ENCODE measurements at places on chromosomes 13 and 19.
A peak's percentile ranks its signal among the peaks of the same experiment; 100 is the strongest.

GRCh38 chr19:10290876-10291553, 1.3 kb downstream of the ICAM5 start:
- peak; percentile 33 for DNase-seq

- no peak for DNase-seq
Observed at GRCh38 chr13:20431687-20432384, 93.8 kb downstream of the CRYL1 start.

DNA sequence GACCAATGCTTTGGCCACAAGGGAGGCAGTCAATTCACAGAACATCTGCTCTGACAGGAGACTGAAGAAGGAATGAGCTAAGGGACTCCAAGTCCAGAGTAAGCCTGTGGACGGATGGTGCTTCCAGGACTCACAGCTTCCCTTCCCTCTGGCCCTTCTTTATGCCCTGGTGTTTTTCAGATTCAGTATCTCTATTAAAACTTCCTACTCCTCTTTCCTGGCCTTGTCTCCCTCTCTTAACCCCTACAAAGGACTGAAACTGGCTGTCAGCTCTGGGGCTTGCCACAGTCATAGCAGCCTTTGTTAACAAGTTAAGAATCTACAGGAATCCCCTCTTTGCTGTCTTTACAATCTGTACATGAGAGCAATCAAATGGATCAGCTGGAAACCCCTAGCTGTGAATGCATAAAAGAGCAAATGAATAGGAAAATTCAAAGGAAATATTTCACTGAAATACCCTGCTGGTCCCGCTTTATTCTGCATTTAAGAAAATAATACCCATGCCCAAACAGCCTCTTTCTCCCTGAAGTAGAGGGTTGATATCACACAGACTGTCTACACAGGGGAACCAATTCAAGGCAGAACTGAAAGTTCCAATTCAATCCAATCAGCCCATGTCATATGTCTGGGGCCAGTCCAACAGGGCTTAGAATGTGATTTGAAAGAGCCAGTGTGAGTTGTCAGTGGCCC, 192.3 kb downstream of the MZT1 start:
- DNase-seq = no peak

DNA sequence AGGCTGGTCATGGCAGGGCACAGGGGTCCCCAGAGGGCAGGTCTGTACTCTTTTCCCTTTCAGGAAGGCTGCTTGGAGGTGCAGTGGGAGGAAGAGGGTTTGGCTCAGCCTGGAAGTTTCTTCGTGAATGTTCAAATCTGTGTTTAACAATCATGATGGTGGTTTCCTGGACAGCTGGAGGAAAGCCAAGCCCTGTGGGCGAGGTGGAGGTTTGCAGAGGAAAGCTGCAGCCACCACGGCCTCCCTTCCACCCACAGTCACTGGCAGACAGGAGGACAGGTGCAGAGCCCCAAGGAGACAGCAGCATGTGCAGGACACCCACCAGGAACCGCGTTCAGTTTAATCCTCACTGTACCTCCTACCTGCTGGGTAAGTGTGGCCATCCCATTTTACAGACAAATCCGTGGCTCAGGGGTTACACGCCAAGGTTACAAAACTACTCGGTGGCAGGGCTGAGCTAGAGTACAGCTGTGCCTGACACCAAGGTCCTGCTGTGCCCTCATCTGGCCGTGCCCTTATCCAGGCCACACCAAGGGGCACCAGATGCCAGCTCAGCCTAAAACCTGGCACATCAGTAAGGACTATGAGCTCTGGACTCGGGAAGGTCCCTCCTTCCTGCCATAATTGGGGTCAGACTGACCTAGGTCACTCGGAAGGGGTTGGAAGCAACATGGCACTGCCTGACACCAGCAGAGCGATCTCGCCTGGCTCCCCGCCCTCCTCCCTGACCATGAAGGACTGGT, 34.1 kb downstream of the SUGP2 start:
- no peak for DNase-seq

DNA sequence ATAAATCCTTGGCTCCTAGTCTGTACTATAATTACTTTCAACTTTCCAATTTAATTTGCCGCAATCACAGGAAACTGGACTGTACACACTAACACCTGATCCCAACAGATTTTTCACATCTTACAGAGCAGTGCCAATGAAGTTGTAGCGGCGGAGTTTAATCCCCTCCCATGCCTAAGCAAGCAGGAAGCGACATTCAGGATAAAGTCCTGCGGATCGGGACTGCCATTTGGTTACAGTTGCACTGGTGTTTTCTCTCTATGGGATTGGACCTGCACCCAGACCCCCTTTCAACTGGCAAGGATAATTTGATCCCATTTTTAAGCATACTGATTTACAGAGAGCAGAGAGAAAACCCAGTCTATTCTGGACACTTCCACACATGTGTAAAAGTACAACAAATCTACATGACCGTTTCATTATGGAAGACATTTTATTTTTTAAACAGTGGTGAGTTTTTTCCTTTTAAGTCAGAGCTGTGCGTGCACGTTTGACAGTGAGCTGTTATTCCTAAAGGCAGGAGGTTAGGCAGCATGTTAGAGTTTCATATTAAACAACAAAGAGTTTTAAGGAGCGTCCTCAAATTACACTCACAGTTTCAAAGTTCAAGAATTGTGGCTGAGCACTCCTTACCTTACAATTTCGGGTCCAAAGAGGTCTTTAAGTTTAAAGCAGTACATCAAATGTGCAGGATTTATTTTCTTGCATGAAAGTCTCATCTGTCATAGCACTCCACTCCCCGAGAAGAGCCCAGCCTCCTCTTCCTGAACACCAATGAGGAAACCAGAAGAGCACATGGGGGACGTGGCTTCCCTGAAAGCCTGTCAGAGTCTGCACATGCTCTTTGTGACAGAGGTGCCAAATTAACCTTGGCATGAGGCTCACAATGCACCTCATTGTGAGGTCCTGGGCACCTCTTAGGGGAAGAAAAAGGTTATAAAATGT, 141.6 kb upstream of the RFC3 start:
- peak; percentile 5 for DNase-seq

GRCh38 chr19:17620696-17621095, 65.2 kb downstream of the COLGALT1 start:
- DNase-seq = no peak

GRCh38 chr13:114166381-114167131, 12.5 kb upstream of the CFAP97D2 start:
- DNase-seq = no peak

DNA sequence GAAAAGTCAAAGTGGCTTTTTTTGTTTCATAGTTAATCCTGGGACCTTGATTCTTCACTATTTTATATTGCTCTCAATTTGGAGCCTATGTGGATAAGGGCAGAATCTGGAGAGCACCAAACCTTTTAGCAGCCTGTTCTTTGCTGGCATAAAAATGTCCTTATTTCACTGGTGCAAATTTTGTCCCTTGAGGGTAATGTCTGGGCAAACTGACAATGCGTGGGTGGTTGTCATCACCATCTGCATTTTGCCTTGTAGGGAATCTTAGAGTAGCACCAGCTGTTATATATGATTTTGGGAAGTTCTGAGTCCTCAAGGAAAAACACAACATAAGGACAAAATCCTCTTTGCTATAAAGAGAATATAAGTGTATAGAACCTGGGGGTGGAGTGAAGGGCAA, 336.9 kb upstream of the HTR2A start:
- DNase-seq = no peak

DNA sequence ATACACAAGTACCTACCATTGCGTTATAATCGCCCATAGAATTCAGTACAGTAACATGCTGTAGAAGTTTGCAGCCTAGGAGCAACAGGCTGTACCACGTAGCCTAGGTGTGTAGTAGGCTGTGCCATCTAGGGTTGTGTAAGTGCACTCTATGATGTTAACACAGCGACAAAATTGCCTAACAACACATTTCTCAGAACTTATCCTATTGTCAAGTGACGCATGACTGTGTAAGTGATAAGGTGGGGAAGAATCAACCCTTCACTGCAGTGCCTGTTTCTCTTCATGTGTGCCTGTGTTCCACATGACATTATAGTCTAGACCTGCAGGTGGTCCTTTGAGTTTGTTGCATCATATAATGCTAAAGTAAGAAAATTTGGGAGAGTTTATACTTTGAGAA, 94.0 kb downstream of the PCDH9 start:
- no peak for DNase-seq

- no peak for DNase-seq
Observed at GRCh38 chr13:108957369-108958012, 328.1 kb downstream of the MYO16 start.

DNA sequence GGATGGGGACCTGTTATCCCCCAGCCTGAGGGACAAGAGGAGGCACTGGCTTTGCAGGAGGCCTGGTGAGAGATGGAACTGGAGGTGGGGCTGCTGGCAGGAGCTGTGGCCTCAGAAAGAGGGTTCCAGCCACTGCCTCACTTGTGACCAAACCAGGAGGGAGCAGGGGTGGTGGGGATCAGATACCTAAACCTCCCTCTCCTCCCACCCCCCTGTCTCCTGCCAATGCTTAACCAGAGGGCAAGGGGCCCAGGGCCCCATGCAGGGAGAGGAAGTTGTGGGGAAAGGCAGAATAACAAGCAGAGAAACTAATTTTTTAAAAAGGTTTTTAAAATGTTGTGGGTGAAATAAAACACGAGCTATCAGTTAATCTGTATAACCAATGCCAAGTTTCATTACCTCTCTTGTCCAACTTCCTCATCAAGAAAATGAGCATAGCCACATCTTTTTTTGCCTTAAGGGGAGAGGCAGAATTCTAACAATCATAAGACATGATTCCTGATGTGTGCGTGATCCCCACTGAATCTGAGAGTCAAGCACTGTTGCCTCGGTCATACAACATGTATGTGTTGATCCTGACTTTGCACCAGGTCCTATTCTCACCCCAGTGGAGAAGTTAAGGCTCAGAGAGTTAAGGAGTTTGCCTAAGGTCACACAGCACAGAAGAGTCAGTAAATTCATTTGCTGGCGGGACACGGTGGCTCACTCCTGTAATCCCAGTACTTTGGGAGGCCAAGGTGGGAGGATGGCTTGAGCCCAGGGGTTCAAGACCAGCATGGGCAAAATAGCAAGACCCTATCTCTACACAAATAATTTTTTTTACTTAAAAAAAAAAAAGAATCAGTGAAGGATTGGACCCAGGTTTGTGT, 12.9 kb downstream of the FXYD5 start:
- no peak for DNase-seq

DNA sequence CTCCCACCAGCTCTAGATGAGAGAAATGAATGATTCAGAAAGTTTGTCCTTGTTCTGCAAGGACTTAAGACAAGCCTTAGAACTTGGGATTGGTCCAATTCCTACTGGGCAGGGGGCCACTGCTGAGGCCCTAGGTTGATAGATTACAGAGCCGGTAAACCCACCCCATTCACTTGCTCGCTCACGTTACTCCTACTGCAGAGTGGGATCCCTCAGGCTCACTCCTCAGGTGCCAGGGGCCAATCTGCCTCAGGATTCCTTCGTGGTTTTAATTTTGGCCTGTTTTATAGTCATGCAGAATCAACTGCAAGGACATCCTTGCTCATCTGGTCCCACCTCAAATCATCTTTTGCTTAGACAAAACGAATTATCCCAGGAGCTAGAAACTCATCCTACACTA, 59.0 kb downstream of the SERP2 start:
- DNase-seq = no peak

DNA sequence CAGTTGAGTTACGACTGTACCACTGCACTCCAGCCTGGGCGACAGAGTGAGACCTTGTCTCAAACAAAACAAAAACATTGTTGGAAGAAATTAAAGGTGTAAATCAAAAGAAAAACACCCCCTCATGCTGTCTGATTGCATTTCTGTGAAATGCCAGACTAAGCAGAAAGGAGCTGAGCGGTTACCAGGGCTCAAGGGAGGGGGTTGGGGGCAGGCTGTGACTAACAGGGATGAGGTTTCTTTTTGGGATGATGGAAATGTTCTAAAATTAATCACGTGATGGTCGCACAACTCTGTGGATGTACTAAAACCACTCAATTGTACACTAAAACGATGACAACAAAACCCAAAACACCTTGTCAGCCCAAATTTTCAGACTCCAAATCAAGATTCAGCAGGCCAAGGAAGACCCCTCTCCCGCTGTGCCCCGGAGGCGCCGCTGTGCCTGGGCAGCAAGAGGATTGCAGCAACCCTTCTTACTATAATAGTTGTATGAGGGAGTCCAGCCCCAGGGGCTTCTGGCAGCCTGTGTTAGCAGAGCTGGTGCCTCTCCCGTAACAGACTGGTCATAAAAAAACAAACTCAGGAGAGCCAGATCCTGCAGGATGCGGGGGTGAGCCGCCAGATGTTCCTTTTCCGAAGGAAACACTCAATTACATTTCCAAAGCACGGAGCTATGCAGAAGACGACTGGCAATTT, 20.9 kb downstream of the CAPS start:
- DNase-seq = no peak

DNA sequence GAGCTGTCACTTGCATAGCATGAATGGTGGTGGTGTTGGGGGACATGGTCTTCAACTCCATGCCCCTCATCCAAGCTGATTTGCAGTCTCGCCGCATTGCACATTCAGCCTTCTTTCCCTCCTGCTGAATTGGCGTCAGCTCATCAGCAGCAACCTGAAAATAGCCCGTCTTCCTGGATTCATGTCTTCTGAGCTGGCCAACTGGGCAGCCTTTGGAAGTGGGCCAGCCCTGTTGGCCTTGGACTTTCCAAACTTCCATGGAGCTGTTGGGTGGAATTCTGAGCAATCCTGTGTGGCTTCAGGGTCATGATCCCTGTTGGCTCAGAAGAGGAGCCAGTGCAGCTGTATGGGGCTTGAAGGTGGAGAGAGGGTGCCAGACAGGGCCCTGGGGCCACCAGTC, 68.8 kb downstream of the ZNF536 start:
- no peak for DNase-seq

DNA sequence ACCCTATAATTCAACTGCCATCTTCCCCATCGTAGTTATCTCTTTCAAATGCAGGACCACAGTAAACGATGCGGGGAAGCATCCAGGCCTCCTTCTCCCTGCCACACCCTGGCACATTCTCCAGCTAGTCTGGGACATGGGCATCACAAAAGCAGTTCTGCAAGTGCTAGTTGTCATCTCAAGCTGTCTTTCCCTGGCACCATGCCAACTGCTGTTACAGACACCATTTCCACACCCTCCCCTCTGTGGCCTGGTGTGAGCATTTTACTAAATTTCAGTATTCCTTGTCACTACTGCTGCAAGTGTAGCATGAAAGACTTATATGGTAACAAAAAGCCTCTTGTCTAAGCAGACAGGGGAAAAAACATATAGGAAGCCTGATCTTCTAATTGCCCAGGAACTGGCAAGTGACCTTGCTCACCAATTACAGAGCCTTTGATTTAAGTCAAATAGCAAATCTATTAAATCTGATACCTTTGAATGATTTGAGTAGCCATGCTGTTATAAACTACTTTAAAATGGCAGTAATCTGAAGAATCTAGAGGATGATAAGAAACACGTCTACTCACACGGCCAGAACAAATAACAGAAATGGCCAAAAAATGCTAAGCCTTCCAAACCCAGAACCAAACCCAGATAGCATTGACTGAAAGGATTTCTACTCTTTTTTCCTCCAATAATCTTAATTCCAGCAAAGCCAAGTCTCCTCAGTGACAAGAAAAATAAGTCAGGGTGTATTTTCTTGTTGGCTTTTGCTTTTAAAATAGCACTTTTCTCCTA, 179.0 kb downstream of the NUFIP1 start:
- no peak for DNase-seq

DNA sequence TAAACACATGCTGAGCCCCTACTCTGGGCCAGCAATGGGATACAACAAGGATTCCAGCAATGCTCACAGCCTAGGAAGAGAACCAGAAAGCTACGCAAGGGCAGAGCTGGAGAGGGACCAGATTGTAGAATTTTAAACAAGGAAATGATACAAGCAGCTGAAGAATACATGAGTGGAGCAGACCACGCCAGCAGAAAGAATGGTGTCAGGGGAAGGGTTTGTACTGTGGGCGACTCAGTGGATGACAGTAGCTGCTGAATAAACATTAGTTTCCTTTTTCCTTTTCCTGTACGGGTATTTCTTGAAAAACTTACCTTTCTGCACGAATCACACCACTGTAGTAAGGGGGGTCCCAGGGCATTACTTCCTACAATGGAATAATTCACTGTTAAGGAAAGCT, 30.7 kb downstream of the MIPEP start:
- DNase-seq = no peak

Data from stimulated activated naive CD4-positive, alpha-beta T cell treated with Interleukin-2 at 50 U/mL for 16 hours (primary cell).